ENCODE measurements at places on chromosomes 12 and 14. TPM values are rescaled to one million over a fixed set of nuclear protein-coding genes. Genes with fewer than 3 reads are reported as not detected.

DNA sequence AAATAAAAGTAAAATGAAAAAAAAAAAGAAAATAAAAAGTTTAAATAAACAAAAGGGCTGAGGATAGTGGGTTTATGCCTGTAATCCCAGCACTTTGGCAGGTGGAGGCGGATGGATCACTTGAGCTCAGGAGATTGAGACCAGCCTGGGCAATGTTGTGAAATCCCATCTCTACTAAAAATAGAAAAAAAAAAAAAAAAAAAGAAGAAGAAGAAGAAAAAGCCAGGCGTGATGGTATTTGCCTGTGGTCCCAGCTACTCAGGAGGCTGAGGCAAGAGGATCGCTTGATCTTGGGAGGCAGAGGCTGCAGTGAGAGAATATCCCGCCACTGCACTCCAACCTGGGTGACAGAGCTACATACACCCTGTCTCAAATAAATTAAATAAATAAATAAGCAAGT is 3.9 kb downstream of the TAOK3 start:
- DNase-seq = no peak

GALNT4 gene
- 2.6 TPM for polyA plus RNA-seq

SLC39A5 gene
- not detected for polyA plus RNA-seq

- no peak for DNase-seq
Measured at GRCh38 chr12:49964849-49965624, 3.4 kb downstream of the AQP5 start.

- peak; percentile 8 for DNase-seq
Measured at GRCh38 chr12:9244894-9245293, 36.7 kb upstream of the PZP start.

FAM90A1 gene
- polyA plus RNA-seq = 0.45 TPM

MIP gene
- not detected for polyA plus RNA-seq

EPYC gene
- polyA plus RNA-seq = not detected

GNPNAT1 gene
- 25.8 TPM for polyA plus RNA-seq

DNA sequence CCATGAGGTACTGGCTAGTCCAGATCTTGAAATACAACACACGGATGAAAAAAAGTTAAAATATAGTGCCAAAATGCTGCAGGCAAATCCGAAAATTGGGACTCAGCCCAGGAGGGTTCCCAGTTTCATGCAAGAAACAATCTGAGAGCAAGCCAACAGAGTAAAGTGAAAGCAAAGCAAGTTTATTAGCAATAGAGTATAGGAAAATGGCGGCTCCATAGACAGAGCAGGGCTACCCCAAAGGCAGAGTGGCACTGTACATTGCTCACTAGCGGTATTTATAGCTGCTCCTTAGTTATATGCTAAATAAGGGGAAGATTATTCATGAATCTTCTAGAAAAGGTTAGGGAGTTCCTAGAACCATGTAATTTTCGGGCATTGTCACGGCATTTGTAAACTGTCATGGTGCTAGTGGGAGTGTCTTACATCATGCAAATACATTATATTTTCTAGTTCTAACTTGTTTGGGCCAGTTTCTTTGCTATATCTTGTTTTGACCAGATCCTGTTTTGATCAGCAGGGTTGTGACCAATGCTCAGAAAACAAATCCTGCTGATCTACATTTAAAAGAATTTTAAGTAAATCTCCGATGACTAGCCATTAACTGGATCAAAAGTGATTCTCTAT is 29.1 kb downstream of the RECQL start:
- no peak for DNase-seq

GRCh38 chr14:58484176-58484575 is 56.7 kb downstream of the KIAA0586 start:
- no peak for DNase-seq

DNA sequence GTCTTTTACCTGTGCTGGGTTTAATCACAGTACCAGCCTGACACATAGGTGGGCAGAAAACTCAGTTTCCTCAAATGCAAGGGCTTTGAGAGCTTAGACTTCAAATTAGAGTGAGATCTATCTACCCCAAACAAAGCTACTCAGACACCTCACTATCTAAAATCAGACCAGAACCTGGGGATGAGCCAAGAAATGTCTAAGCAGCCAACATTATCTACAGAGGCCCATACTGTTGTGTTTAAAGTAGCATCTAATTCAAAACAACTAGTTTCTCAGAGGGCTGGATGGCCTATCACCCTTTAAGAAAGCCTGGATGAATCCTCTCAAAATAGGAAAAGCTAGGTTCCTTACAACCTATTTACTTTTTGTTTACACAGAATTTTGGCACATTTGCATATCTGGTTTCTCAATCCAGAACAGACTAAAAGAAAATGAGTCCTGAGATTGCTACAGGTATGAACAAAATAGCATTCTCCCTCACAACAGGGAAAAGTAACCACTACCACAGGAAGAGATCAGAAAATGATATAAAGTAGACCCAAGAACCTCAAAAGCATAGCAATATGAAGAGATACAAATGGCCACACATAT is 142.4 kb downstream of the ZFP36L1 start:
- no peak for DNase-seq

DNA sequence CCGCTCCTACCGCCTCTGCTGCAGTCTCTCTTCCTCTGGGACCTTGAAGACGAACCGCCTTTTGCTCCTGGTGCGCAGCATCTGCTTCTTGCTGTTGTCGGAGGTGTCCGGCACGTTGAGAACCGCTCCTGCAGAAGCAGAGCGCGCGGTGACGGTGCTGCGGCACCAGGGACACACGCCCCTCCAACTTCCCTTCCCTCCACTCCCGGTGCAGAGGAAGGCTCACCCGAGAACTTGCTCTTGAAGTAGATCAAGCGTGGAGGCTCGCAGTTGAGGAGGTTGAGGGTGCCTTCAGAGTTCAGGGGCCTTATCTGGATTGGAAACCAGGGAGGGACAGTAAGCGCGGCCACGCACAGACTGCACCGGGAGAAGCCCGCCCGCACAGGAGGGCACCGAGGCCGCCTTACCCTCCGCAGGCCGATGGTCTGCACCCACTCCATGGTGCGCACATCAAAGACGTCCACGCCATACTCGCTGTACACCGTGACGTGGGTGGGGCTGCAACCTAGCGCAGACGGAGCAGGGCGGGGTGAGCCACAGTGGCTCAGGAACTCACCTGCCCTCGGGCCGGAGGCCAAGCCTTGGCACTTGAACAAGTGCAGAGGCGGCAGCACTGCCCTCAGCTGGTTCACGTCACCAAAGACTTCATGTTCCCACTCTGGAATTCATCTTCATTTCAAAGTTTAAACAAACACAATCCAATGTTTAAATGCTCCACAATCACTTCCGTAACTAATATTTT is 17.5 kb downstream of the AMN start:
- peak; percentile 89 for DNase-seq

- DNase-seq = peak; percentile 88
Measured at GRCh38 chr12:56151672-56152131, 685 bp upstream of the MYL6B start.

- peak; percentile 52 for DNase-seq
Measured at GRCh38 chr12:402029-402389, 565 bp downstream of the CCDC77 start.

GRCh38 chr14:91009501-91010152 is 50.8 kb downstream of the RPS6KA5 start:
- DNase-seq = no peak

- DNase-seq = no peak
Measured at GRCh38 chr12:56874821-56875220, 59.4 kb downstream of the SDR9C7 start.

- DNase-seq = no peak
Measured at GRCh38 chr12:3559601-3560294, 68.7 kb downstream of the PRMT8 start.

- no peak for DNase-seq
Measured at GRCh38 chr12:53670308-53670707, 5.6 kb downstream of the ATP5MC2 start.

DNA sequence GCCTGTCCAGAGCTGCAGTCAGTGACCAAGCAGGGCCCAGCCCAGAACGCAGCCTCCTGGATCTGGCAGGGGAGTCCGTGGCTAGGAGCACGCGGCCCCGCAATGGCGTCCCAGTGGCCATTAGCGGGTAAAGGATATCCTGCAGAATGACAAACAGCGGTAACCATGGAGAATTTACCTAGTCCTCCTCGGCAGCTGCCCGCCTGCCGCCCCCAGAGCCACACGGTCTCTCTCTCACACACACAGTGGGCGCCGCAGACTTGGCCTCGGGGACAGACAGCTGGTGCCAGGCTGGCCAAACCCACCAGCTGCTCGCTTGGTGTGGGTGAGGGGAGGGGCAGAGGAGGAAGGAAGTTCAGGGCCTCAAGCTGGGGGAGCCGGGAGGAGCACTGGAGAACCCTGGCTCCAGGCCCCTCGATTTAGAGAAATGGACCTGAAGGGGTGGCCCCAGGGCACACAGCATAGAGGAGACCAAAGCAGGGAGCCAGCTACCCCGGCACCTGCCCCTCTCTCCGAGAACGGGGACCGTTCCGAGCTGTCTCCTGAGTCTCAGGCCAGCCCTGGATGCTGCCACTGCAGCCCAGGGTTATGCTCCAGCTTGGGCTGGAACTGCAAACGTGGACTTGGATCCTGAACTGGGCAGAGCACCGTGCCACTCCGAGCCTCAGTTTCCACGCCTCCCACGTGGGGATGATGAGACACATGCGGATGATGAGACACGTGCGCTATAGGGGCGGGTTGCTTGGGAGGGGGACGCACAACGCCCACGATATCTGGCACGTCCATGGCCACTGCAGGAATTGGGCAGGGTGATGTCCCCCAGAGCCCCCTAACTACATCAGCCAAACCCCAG is 3.4 kb downstream of the CDK2AP1 start:
- DNase-seq = no peak

DNA sequence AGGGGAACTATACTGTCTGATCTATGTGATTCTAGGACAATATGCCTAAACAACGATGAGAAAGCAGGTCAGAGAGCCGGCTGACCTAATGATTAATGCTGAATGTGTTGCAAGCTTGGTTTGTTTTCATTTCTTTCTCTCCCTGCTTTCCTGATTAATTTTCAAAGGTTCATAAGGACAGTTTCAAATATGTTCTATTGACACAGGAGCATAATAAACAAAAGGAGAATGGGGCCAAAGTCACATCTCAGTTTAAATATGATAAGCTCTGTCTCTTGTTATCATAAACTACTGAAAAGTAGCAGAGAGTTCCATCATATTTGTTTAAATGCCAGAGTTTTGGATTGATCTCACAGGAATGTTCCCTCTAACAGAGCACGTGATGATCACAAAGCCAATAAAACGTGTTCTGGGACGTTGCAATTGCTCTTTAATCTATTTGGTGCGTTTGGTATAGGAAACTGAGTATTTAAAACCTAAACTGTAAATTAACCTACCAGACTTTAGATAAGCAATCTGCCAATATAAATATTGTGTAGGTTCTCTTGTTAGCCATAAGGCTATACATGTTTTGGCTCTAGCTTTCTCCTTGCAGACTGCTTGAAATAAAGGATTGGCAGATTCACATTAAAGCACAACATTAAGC is 3.7 kb upstream of the HSD17B6 start:
- no peak for DNase-seq

- no peak for DNase-seq
Measured at GRCh38 chr12:67439611-67440010, 170.5 kb downstream of the CAND1 start.

DNA sequence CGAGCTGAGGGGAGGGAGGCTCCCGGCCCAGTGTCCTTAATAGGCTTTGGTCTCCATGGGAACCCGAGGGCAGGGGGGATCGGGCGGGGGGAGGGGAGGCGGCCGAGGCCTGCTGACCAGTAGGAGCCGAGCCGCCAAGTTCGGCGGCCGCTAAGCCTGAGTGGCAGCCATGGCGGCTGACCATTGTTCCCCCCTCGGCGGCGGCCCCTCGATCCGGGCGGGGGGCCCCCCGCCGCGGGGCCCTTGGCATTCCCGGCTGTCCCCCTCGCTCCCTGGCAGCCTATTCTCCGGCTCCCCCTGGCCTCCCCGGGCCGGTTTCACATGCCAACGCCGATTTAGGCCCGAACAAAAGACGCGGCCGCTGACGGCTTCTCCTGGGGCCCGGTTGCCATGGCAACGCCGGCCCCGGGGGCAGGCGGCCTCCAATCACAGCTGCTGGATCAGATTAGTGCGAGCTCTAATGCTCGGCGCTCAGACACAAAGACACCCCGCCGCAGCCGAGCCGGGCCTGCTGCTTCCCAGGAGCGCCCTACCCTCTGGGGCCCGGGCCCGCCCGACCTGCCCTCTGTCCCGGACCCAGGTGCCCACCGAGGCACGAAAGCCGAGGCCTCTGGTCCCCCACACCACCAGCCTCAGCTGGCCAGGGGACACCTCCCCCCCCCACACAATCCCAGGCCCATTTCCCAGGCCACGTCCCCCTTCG is 7.3 kb downstream of the MSI1 start:
- peak; percentile 69 for DNase-seq

- DNase-seq = no peak
Measured at GRCh38 chr12:43306066-43306465, 245.9 kb downstream of the ADAMTS20 start.

DNA sequence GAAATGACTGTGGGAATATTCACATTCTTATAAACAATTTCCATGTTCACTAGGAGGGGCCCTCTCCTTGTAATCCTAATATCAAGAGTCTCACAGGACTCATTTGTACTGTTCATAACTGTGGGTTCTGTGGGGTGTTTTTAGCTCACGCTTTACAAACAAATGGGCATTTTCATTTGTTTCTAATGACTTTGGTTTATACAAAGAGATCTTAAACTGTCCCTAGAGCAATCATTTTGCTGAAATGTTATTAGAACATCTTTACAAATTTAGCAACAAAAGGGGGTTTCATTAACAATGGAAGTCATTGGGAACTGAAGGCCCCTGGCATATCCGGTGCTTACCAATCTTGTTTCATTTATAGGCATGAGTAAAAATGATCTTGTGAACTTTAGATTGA is 370.5 kb downstream of the TRHDE start:
- DNase-seq = no peak

LIN7A gene
- polyA plus RNA-seq = 2.4 TPM

GRCh38 chr12:124573839-124574786 is 6.7 kb upstream of the NCOR2 start:
- no peak for DNase-seq

LRFN5 gene
- polyA plus RNA-seq = 0.33 TPM

DNA sequence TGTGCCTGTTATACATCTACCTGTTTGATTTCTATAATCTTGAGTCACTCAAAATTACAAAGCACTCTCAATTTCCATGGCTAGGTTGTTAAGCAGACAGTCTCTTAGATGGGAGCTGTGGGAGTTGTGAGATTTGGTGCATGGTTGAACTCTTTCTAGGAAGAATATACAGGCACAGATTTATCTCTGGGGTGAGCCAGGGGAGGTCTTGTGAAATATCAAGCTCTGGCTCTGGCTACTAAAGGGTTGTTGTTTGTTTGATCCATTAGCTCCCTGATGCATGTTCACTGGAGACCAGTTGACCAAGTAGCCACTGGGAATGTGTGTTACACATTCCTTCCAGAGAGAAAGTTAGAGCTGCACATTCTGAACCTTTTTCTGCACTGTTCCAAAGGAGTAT is 117.2 kb upstream of the HMGA2 start:
- DNase-seq = no peak

ZFYVE21 gene
- polyA plus RNA-seq = 95.5 TPM

CLEC4C gene
- polyA plus RNA-seq = not detected

All from stomach (tissue), 19 donors.